ENCODE measurements at places on chromosomes 3 and 15. TPM values are rescaled to one million over a fixed set of nuclear protein-coding genes. Genes with fewer than 3 reads are reported as not detected.
A peak's percentile ranks its signal among the peaks of the same experiment; 100 is the strongest.

CPN2 gene
- not detected for total RNA-seq

TAGLN3 gene
- total RNA-seq: not detected

SIDT1 gene
- total RNA-seq: 0.08 TPM

- no peak for DNase-seq
Observed at GRCh38 chr3:189490337-189490736, 140.9 kb upstream of the TP63 start.

DNA sequence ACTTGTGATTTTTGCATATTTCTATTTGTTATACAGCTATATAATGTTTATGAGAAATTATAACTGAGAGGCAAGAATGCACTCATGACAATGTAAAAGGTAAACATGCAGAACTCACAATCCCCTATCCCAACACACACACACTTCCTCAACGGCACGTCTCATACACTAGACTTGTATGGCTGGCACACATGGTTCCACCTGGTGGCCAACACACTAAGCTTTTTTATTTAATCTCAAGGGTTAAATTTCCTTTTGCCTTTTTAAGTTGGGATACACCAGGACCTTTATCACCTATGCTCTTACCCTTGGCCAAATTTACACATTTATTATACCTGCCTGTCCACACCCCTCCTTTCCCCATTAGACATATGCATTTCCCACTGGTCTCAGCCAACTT lies 88.6 kb upstream of the PSMD6 start:
- DNase-seq: no peak

GRCh38 chr3:160774172-160774571 lies 18.1 kb downstream of the PPM1L start:
- DNase-seq: no peak

- DNase-seq: no peak
Observed at GRCh38 chr15:60486742-60487141, 7.8 kb upstream of the ICE2 start.

GRCh38 chr15:73927476-73928240 lies 1.4 kb downstream of the LOXL1 start:
- DNase-seq: peak; percentile 60

- DNase-seq: no peak
Observed at GRCh38 chr3:16523778-16524177, 10.3 kb upstream of the RFTN1 start.
